ENCODE measurements at places on chromosomes 1 and 21. TPM values are rescaled to one million over a fixed set of nuclear protein-coding genes. Genes with fewer than 3 reads are reported as not detected.

Gene IL19
- not detected for total RNA-seq

Gene ATP6V1G3
- not detected for total RNA-seq

Gene ANXA9
- total RNA-seq, result not detected

Gene KPRP
- not detected for total RNA-seq

Gene NVL
- total RNA-seq, result 30.8 TPM

Gene FTCD
- total RNA-seq, result not detected

Gene DDR2
- 41.9 TPM for total RNA-seq

Gene FNDC5
- total RNA-seq, result not detected

Gene PKLR
- total RNA-seq, result not detected

Gene YY1AP1
- total RNA-seq, result 107 TPM

Gene DNAJC11
- total RNA-seq, result 30.5 TPM

DNA sequence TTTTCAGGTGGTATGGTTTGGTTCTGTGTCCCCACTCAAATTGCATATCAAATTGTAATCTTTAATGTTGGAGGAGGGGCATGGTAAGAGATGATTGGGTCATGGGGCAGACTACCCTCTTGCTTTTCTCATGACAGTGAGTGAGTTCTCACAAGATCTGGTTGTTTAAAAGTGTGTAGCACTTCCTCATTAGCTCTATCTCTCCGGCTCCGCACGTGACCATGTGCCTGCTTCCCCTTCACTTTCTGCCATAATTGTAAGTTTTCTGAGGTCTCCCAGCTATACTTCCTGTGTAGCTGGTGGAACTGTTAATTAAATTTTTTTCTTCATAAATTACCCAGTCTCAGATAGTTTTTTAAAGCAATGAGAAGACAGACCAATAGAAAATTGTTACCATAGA lies 843.2 kb downstream of the AMY1C start:
- H3K27me3 ChIP-seq, result no peaks in the 10 kb centered on the region
- no peak overlapping the region for H3K4me3 ChIP-seq

- DNase-seq, result no peak
- H3K4me1 ChIP-seq, result no peaks in the 10 kb centered on the region
- H3K27ac ChIP-seq, result no peak overlapping the region
- H3K27me3 ChIP-seq, result no peaks in the 10 kb centered on the region
Observed at GRCh38 chr1:84861988-84862644, 30.9 kb downstream of the LPAR3 start.

- H3K27me3 ChIP-seq, result no peaks in the 10 kb centered on the region
- no peak for DNase-seq
- no peaks in the 10 kb centered on the region for H3K36me3 ChIP-seq
- no peak overlapping the region for H3K4me3 ChIP-seq
- no peak overlapping the region for H3K27ac ChIP-seq
- no peaks in the 10 kb centered on the region for H3K4me1 ChIP-seq
Observed at GRCh38 chr1:43506233-43506632, 24.4 kb upstream of the PTPRF start.

GRCh38 chr21:46179708-46180078 lies 4.6 kb downstream of the SPATC1L start:
- H3K27ac ChIP-seq, result no peak overlapping the region
- H3K4me1 ChIP-seq, result no peaks in the 10 kb centered on the region
- H3K36me3 ChIP-seq, result no peaks in the 10 kb centered on the region
- no peaks in the 10 kb centered on the region for H3K27me3 ChIP-seq
- no peak overlapping the region for H3K4me3 ChIP-seq
- peak; percentile 16 for DNase-seq

- no peak overlapping the region for H3K4me3 ChIP-seq
- H3K27me3 ChIP-seq, result no peaks in the 10 kb centered on the region
- no peak for DNase-seq
- H3K4me1 ChIP-seq, result no peaks in the 10 kb centered on the region
- no peak overlapping the region for H3K27ac ChIP-seq
Observed at GRCh38 chr1:23149114-23149513, 19.5 kb downstream of the LUZP1 start.

GRCh38 chr1:117077267-117077666 lies 17.1 kb downstream of the TTF2 start:
- peaks cover 3% of the 10 kb centered on the region for H3K36me3 ChIP-seq
- no peaks in the 10 kb centered on the region for H3K27me3 ChIP-seq
- no peak overlapping the region for H3K4me3 ChIP-seq
- H3K4me1 ChIP-seq, result no peaks in the 10 kb centered on the region

- no peak for DNase-seq
- peaks cover 11% of the 10 kb centered on the region for H3K4me1 ChIP-seq
- no peaks in the 10 kb centered on the region for H3K27me3 ChIP-seq
- no peak overlapping the region for H3K4me3 ChIP-seq
- H3K36me3 ChIP-seq, result no peaks in the 10 kb centered on the region
Observed at GRCh38 chr1:61051719-61052394, 30.5 kb upstream of the NFIA start.

DNA sequence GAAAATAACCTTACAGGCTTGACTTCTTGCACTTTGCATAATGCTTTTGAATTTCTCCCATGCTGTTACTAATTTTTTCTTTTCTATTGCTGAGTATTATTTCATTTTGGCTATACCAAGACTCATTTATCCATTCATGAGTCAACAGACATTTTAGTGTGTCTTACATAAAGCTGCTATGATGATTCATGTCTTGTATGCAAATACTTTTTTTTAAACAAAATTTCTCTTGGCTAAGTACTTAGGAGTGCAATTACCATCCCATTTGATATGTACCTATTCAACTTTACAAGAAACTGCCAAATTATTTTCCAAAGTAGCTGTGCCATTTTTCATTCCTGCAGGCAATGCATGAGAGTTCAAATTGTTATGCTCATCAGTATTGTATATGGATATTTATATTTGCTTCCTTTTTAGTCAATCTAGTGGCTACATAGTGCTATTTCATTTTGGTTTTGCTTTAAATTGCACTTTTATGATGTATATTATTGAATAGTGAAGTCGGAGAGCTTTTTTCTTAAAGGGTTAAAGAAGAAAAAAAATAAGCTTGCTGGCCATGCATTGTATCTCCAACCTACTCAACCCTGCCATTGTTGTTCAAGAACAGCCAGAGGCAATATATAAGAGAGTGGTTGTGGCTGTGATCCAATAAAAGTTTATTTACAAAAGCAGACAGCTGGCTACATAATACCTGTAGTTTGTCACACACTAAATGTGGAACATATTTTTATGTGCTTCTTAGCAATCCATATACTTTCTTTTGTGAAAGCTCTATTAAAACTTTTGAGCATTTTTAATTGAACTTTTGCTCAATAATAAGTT lies 862.8 kb downstream of the KCNT2 start:
- H3K36me3 ChIP-seq, result no peaks in the 10 kb centered on the region
- no peaks in the 10 kb centered on the region for H3K4me1 ChIP-seq
- H3K27me3 ChIP-seq, result no peaks in the 10 kb centered on the region
- no peak overlapping the region for H3K4me3 ChIP-seq

DNA sequence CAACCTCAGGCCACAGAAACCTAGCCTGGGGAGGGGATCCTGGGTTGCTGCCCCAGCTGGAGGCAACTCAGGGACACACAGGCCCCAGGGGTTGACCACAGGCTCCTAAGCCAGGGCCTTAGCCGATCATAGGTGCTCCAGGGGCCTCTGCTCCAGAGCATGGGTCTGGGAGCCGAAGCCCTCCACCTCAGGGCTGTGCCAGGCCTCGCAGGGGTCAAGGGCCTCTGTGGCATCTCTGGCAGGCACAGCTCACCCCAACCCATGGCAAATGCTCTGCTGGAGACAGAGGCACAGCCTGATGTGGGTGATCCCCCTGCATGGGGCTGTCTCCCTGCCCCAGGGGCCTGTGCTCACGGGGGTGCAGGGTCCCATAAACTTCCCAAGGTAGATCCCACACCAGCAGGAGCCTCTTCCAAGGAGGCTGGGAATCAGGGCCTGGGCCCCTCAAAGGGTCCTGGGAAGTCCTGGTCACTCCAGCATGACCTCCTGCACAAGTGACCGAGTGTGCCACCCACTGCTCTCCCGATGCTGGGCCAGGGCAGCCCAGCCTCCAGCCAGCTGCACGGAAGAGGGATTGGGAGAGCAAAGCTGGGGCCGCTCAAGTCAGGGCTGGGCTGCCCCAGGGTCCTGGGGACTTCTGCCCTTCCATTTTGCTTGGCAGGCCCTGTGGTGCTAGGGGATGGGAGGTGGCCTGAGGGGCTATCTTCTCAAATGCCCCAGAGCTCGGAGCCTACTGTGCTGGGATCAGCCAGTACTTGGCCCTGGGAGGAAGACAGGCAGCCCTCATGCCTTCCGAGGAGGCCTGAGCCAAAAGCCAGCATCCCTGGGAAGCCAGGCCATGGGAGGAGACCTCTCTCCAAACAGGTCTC lies 22.2 kb upstream of the PRSS38 start:
- peaks cover 14% of the 10 kb centered on the region for H3K4me1 ChIP-seq

GRCh38 chr1:56834137-56834900 lies 15.1 kb upstream of the FYB2 start:
- no peak for DNase-seq
- no peak overlapping the region for H3K27ac ChIP-seq
- H3K4me1 ChIP-seq, result no peaks in the 10 kb centered on the region
- peaks cover 7% of the 10 kb centered on the region for H3K27me3 ChIP-seq

DNA sequence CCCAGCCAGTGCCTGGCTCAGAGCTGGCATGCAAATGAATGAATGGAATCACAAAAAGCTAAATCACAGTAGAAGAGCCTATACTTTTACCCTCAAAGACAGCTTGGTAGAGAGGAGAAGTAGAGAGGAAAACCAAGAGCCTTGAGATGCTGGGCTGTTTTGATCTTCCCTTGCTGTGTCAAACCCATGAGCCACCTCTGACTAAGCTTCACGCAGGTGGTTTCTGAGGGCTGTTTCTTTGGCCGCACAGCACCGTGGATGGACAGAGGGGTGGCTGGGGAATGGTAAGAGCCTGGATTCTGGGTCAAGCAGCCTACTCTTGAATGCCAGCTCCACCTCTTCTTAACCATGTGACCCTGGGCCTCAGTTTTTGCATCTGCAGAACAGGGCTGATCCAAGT lies 18.6 kb downstream of the ABCG1 start:
- H3K27me3 ChIP-seq, result no peaks in the 10 kb centered on the region
- no peak overlapping the region for H3K4me3 ChIP-seq
- H3K36me3 ChIP-seq, result no peaks in the 10 kb centered on the region
- peaks cover 18% of the 10 kb centered on the region for H3K4me1 ChIP-seq
- H3K27ac ChIP-seq, result no peak overlapping the region
- DNase-seq, result no peak

DNA sequence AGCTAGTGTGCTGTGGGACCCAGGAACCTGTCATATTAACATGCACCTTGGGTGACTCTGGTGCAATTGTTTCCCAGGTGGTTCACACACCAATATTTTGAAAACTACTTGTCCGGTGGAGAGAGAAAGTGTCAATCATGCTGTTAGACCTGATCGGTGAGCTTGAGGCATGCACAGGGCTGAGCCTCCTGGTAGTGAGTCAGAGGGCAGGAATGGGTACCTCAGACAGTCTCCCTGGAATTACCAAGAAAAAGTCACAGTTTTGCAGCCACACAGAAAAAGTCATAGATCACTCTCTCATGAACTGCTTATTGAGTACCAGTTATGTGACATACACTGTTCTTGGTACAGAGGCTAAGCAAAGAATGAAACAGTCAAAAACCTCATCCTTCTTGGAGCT lies 140.1 kb upstream of the NFIA start:
- no peak overlapping the region for H3K27ac ChIP-seq
- no peak for DNase-seq
- H3K36me3 ChIP-seq, result no peaks in the 10 kb centered on the region

DNA sequence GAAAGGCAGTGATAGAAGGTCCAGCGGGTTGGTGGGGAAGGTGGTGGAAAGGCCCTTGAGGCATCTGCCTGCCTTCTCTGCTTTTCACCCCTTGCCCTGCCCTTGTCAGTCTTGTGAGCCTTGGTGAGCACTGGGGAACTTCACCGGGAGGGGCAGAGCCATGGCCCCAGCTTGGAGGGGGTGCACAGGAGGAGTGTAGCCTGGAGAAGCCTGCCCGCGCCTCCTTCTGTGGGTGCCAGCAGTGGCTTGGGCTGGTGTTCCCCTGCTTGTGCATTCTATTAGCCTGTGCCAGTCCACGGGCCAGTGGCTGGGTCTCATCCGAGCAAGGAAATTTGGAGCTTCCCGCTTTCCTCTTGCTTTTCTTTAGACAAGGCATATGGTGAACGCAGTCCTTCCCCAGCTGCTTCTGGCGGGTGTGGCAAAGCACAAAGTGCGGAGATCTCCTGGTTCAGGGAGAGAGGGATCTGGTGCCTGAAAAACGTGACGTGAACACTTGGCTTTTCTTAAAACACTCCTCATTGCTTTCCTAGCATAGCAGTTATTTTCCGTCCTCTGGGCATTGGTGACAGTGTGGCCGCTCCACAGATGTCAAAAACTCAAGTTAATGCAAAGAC lies 10.6 kb upstream of the B3GALT5 start:
- no peak overlapping the region for H3K4me3 ChIP-seq
- H3K27me3 ChIP-seq, result no peaks in the 10 kb centered on the region
- H3K27ac ChIP-seq, result no peak overlapping the region
- H3K36me3 ChIP-seq, result no peaks in the 10 kb centered on the region

All from breast epithelium (tissue), 4 donors.